Spinal cord (tissue), 10 donors: ENCODE measurements at places on chromosomes 2 and 18.

DNA sequence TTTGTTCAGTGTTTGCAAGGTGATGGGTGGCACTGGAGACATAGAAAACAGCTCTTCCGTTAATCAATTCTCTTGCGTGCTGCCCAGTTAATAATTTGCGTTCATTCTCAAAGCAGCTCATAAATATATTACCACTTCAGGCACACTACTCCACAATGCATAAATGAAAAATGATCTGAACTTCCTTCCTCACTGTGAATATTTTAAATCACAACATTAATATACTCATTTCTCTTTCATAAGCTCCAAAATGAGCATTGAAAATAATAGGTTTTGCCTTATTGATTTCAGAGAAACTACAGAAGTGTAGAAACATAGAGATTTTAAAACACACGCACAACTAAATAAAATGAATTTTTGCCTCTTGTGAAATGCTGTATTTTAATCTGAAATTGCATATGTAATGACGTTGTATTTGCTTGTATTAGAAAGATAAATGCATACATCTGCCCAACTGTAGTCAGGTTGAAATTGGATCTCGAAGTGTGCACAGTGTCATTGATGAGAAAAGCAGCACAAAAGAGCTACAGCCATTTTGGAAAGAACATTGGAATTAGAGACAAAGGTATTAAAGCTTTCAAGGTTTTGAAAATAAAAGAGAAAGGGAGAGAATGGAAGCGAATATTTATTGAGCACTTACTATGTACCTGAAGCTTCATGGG is 350.5 kb downstream of the LPIN1 start:
- no peak for DNase-seq

DNA sequence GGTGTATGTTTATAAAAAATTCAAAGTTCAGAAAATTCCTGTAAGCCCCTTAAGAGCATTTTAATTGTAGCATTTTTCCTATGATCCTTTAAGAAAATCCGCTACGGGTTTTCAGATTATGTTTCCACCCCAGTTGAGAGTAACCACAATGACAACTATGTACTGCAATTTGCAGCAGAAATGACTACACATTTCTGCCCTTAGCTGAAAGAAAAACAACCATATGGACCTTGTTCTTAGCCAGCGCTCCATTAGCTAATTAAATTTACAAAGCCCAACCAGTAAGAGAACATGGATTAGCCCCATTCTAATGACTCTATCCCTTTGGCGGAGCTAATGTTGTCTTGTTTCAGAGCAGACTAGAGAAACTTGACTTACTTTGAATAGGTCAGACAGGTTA is 247.6 kb downstream of the SLC8A1 start:
- DNase-seq, result no peak

- DNase-seq, result peak; percentile 57
Observed at GRCh38 chr18:32175265-32175664, 14.6 kb upstream of the MEP1B start.

DNA sequence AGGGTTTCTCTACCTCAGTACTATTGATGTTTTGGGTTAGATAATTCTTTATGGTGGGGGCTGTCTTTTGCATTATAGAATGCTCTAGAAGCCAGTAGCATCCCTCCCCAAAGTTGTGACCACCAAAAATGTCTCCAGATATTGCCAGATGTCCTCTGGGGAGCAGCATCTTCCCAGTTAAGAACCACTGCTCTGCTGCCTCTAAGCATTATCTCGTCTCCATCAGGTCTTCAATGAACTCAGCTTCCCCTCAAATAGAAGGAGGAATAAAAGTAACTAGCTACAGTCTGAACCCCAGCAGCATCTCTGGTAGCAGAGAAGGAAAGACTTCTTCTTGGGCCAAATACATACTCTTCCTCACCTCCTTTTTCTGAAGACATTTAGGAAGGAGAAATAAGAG is 244.1 kb downstream of the AGPS start:
- no peak for DNase-seq

DNA sequence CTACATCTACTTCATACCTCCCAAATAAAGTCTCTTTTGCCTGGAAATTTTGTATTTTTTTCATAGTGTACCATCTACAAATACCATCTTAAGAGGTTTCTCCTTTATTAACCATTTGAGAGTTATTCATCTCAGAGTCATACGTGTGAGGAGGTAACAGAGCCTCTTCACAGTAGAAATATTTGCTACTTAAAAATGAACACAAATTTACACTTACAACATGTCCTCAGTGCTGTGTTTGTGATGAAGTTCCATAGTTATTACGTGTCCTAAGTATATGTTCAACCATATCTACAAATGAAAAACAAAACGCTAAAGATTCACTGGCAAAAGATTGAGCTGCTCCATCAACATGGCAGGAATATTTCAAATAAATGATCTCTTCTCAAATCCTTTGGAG is 48.5 kb upstream of the HNRNPA3 start:
- DNase-seq, result no peak

DNA sequence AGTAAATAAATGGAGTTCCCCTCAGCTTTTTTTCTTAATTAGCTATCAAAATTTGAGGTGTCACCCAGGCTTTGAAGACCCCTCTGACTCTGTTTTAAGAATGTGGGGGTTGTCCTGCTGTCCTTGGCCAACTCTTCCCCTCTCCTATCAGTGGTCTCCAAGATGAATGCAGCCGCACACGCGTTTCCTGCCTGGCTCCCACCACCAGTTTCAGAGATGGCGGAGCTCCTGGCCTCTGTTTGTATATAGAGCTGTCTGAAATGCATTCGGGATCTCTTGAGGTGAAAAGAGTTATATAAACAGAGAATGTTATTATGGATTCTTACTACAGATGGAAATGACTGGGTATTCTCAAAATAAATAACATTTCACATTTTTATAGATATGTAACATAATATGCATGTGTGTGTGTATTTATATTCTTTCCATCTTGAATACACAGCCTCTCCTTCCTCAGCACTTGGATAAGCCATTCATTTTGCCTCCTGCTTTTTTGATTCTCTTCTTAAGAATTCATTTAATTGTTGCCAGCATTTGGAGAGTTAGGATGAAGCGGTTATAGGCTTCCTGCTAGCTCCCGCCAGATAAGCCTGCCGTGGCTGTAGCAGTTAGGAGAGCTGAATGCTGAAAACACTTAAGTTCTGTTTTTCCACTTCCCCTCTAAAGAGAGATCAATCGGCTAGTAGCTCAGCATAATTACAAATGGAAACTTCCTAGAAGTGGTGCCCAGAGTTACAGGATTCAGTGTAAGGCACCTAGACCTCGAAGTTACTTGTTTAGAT is 659.3 kb upstream of the FANCL start:
- DNase-seq, result no peak

- no peak for DNase-seq
Observed at GRCh38 chr18:78639006-78639950, 340.3 kb upstream of the SALL3 start.

DNA sequence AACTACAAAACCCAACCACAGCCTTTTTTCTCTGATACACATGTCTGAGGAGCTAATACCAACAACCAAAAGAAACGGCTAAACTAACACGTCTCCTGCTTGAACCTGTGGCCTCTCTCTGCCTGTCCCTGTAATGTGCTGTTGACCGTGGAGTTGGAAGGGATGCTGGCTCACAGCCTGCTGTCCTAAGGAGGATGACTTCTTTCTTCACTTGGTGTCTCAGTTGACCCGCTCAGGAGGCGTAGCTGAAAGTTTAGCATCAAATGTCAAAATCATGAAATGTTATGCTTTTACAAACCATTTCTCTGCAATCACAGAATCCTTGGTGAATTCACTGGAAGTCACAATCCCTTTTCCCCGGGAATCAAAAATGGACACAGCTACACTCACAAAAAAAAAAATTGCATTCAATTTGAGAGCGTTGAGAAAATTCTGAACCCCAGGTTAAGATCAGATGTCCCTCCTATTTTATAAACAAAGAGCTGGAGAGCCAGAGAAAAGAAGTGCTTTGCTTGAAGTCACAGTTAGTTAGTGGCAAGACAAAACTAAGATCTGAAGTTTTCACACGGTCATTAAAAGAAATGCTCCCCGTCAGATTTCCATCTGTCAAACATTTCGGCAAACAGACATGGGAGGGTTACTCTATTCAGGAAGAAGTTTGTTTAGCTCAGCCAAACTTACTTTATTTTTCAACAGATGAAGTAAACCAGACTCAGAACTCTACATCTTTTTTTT is 74.3 kb downstream of the IRS1 start:
- no peak for DNase-seq

DNA sequence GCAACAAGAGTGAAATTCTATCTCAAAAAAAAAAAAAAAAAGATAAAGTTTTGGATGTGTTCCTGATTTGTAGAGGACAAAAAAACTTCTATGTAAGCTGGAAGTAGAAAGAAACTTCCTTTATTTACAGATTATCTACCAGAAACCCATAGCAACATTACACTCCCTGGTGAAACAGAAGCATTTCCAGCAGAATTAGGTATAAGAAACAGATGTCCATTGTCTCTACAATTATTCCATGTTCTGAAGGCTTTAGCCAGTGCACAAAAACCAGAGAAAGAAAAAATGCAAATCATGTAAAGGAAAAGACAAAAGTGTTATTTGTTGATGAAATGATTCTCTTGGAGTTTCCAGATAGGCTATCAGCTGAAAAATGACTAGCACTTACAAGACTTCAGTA is 4.9 kb downstream of the TUBB6 start:
- DNase-seq, result no peak
